Activated B cell treated with CpG ODN at 0.5 μM for 24 hours (primary cell): ENCODE measurements at places on chromosomes 2 and 18. TPM values are rescaled to one million over a fixed set of nuclear protein-coding genes. Genes with fewer than 3 reads are reported as not detected.

- no peak for DNase-seq
Measured at GRCh38 chr18:54004828-54005227, 219.6 kb downstream of the MBD2 start.

Gene MOCOS
- total RNA-seq, result 0.39 and 0.42 TPM in 2 replicates

- DNase-seq, result no peak
Measured at GRCh38 chr2:27958711-27959378, 68.3 kb downstream of the BABAM2 start.

DNA sequence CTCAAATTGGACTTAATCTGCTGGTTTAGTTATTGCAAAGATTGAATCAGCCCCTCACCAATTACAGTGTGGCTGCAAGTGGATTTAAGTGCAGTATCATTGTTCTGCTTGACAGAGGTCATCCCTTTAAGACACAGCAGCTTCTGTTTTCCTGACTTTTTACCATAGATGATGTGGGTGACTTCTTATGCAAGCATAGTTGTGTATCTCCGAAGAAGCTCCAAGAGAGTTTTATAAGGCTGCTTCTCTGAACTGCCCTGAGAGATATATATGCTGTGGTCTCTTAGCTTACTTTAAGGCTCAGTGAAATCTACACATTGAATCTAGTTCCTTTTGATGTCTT is 3.5 kb downstream of the TRIB2 start:
- no peak for DNase-seq

DNA sequence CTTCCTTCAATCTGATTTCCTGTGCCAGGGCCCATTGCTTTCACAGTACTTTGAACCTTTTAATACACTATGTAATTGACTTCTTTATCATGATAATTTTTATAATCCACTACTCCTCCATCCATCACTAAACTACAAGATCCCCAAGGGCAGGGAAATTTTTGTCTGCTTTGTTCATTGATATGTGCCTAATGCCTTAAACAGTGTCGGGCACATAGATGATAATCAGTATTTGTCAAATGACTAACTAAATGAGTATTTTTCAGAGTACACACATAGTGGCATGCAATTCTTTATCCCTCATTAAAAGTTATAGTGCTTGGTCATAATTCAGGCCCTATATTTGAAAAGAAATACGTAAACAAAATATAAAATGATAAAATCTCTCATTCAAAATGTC is 5.3 kb upstream of the STAMBP start:
- DNase-seq, result no peak

- DNase-seq, result no peak
Measured at GRCh38 chr2:25430556-25430955, 88.8 kb upstream of the DNMT3A start.

DNA sequence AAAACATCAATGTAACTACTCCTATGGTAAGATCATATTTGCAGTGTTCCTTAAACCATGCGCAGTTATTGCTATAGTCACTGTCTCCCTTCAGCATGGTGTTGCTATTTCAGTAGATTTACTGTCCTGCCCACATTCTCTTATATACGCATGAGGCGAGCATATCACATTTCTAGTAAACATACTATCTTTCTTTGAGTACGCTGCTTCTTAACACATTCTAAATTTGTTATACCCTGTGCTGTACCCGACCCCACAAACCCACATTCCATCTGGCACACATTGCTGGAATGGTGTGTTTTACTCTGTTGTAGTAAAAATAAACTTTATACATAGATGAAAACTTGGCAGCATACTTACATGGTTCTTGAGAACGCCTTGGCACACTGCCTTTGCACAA is 163.3 kb downstream of the QPCT start:
- no peak for DNase-seq

GRCh38 chr18:79208906-79209305 is 139.7 kb downstream of the ATP9B start:
- DNase-seq, result no peak

GRCh38 chr18:26546875-26547645 is 1.3 kb downstream of the KCTD1 start:
- DNase-seq, result no peak

GRCh38 chr2:159272156-159272555 is 14.3 kb downstream of the WDSUB1 start:
- no peak for DNase-seq
